T-helper 1 cell (primary cell): ENCODE measurements at places on chromosomes 2 and 18.

DNA sequence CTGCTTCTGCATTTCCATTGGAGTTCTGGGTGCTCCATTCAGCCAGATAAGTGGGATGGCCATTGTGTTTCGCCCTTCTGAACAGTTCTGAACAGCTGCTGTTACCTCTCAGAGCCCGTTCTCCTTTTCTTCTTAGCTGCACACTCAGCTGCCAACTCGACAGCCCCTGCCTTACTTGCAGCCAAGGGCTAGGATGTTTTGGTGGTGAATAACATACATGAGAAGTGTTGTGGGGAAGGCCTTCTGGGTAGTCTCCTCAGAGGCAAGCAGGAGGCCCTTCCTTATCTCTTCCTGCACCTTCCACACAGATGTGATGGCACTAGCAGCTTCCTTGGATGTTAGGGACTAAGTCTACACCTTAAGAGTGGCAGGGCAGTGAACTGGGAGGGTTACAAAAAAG lies 138.4 kb upstream of the NOSTRIN start:
- DNase-seq = no peak

DNA sequence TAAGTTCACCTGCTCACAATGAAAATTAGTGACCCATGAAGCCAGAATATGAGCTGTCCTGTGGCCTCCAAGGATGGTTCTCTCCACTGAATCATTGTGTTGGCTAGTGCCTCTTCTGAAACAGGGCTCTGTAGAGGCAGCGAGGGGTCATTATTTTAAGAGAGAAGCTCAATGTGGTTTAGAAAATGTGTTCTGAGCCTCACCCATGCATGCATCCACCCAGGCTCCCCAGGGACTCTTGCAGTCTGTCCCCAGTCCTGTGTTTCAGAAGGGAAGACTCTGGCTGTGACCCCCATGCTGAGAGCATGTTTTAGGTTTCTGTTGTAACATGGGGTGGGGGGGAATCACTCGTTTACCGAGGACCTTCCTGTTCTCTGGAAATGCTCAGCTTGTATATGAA lies 135.2 kb downstream of the RNF144A start:
- no peak for DNase-seq

- DNase-seq = no peak
Measured at GRCh38 chr2:207142461-207142860, 23.3 kb downstream of the KLF7 start.

- no peak for DNase-seq
Measured at GRCh38 chr2:128589681-128590080, 271.0 kb upstream of the HS6ST1 start.

GRCh38 chr2:43228756-43229659 lies 2.6 kb upstream of the ZFP36L2 start:
- no peak for DNase-seq

DNA sequence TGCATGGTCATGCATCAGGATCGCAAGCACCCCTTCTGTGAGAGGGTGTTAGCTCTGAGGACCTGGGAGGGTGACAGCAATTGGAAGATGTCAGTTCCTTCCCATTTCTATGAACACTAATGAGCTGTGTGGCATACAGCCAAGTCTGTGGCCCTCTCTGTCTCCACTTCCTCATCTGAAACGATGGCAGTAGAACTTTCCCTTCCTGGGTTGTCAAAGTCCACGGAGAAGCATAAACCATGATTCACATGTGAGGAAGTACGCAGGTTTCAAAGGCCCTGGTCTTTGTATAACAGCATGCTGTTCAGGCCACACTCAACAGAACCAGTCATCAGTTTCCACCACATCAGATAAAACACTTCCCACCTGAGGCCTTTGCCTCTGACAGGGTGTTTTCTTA lies 167.4 kb upstream of the RAB6C start:
- no peak for DNase-seq

- no peak for DNase-seq
Measured at GRCh38 chr2:60379216-60379615, 174.2 kb downstream of the BCL11A start.

DNA sequence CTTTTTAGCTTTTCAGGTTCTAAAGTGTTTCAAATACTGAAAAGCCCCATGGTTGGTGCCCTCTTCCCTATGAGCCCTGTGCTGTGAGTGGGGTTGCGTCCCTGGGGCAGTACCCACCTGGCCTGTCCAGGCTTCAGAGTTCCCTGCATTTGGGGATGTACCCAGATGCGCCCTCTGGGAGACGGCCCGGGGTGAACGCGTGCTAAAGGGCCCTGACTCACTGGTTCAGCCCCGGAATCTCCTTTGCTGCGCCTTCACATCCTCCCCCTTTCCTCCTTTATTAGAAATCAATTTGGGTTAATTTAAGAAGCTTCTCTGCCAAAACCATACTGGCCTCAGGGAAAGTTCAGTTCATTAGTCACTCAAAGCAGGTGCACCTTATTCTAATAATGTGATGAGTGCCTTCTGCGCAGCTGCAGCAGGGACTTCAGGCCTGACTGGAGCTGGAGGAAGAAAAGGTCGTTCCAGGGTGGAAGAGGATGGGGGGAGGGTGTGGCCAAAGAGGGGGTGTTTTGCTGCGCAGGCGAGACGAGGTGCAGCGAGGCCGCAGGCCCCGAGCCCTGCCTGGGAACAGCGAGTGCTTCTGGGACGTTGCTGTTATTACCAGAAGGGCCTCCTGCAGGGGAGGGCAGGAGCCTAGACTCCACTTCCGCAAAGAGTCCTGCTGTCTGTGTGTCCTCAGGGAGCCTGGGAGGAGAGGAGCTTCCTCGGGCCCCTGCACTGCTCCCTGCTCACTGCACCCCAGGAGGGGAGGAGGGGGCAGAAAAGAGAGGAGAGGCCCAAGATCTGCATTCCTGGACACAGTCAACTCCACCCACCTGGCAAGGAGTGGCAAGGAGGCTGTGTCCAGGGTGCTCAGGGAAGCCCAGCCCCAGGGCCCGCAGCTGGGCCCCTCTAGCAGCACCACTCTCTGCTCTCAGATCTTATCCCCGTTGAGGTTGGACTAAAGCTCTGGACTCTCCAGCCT lies 223.2 kb upstream of the PXDN start:
- no peak for DNase-seq

GRCh38 chr2:187329586-187329985 lies 118.5 kb downstream of the CALCRL start:
- no peak for DNase-seq

GRCh38 chr2:341017-341542 lies 53.2 kb upstream of the ALKAL2 start:
- no peak for DNase-seq
